ENCODE measurements at places on chromosomes 6 and 20.

GRCh38 chr20:33709905-33710541 lies 10.1 kb downstream of the PXMP4 start:
- DNase-seq = no peak

GRCh38 chr6:93975159-93975558 lies 555.8 kb upstream of the EPHA7 start:
- DNase-seq = no peak

GRCh38 chr6:152636609-152637295 lies 410 bp downstream of the SYNE1 start:
- DNase-seq = no peak

DNA sequence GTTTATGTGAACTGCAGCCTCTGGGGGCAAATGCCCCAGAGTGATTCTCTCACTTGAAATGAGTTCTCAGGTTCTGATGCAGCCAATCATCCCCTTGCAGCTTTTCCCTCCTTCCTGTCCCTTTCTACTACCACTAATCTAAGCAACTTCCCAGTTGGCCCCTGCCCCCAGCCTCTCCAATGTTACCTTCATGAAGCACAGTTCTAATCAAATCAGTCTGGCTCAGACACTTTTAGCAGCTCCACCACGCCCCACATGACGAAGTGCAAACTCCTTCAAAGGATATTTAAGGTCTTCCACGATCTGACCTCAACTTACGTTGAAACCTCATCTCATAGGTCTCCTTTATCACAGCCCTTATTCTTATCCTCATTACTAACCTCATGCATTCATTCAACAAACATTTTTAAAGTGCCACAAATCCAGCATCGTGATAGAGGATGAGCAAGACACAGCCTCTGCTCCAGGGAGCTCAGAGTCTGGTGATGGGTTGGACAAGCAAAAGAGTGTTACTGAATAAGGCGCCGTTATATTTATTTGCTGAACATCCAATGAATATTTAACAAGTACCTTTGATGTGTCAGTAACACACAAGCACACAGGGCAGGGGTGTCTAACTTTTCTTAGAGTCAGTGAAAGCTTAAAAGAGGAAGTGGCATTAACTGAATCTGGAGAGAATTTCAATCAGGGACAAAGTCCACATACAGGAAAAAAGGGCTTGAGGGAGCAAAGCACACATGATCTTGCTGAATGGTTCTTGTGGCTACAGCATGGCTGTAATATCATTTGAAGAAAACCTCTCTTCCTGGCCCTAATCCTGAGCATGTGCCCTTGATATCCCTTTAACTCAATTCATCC lies 20.4 kb upstream of the DTNBP1 start:
- DNase-seq = no peak

- DNase-seq = no peak
Measured at GRCh38 chr6:45483501-45483900, 105.8 kb upstream of the SUPT3H start.

DNA sequence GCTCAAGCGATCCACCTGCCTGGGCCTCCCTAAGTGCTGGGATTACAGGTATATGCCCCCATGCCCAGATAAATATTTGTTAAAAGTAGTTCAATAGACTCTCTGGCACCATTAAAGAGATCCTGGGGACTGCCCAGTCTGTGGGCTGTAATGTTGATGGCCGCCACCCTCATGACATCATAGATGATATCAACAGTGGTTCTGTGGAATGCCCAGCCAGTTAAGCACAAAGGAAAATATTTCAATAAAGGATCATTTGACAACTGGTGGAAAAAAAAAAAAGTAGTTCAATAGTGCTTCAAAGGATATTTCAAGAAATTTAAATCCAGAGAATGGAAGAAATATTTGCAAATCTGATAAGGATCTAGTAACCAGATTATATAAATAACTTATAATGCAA lies 1.5 kb upstream of the CRIP3 start:
- no peak for DNase-seq

DNA sequence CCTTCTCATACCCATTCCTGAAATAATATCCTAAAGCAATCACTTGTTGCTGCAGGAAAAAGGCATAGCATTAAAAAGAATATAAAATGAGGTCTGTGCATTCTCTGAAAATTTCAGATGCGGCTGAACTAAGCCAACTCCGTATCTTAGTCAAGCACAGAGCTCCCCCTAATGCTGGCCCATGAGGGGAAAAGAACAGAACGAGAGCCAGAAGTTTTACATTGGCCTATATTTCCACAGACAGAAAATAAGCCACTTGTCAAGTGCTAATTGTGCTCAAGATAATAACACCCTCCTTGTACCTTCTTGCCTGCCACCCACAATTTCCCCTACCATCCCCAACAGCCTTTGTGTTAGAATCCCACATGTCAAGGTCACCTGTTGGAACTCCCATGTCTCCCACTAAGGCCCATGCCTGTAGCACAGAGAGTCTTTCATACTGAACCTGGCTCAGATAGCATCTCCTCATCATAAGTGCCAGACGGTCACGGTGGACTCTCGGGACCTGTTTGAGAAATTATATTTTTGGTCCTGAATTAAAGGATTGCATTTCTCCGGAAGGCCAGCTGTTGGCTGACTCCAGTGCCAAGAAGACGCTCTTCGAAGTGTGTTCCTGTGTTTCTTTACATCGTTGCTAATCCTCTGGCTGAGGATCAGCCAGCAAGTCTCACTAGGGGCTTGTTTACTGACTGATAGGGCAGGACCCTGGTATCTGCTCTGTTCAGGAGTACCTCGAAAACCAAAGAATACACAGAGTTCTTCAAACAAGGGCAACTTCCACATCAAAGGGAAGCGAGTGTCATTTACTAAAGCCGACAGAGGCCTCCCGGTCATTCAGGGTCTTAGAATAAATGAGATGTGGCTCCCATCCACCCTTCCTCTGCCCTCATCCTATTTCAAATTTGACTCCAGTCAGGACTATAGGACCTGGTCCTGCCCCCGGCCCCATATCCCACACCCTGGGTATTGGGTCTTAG lies 183.4 kb upstream of the FBXL4 start:
- no peak for DNase-seq

- DNase-seq = no peak
Measured at GRCh38 chr6:47357827-47358226, 48.1 kb upstream of the TNFRSF21 start.

- DNase-seq = no peak
Measured at GRCh38 chr6:22164236-22164635, 132.6 kb downstream of the PRL start.
